ENCODE measurements at places on chromosomes 5 and 9.

DNA sequence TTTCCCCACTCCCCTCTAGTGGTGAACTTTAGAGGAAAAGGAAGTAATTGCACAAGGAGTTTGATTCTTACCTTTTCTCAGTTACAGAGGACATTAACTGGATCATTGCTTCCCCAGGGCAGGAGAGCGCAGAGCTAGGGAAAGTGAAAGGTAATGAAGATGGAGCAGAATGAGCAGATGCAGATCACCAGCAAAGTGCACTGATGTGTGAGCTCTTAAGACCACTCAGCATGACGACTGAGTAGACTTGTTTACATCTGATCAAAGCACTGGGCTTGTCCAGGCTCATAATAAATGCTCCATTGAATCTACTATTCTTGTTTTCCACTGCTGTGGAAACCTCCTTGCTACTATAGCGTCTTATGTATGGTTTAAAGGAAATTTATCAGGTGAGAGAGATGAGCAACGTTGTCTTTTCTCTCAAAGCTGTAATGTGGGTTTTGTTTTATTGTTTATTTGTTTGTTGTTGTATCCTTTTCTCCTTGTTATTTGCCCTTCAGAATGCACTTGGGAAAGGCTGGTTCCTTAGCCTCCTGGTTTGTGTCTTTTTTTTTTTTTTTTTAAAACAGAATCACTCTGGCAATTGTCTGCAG is 25.3 kb downstream of the SLC22A5 start:
- DNase-seq = no peak

DNA sequence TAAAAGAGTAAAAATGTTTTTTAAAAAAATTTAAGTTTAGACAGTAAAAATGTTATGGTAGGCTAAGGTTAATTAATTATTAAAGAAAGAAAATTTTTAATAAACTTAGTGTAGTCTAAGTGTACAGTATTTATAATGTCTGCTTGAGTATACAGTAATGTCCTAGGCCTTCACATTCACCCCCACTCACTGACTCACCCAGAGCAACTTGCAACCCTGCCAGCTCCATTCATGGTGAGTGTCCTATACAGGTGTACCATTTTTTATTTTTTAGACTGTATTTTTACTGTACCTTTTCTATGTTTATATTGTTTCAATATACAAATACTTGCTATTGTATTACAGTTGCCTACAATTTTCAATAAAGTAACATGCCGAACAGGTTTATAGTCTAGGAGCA is 234.1 kb downstream of the AUH start:
- no peak for DNase-seq

DNA sequence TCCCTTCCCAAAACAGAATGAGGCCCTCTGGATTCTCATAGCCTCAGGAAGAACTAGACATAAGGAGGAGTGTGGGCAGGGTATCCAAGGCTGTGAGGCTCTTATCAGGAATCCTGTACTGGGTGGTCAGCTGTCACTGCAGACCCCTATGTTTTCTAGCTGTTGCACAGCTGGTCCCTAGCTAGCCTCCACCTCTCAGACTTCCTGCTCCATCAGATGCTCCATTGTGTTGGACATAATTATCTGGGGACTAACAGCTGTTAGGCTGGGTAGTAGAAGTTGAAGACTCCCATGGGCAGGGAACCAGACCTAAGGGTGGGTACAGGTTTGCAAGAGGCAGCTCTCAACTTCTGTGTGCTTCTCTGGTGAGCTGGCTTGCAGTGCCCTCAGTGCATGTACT is 18.4 kb downstream of the FAM219A start:
- no peak for DNase-seq

DNA sequence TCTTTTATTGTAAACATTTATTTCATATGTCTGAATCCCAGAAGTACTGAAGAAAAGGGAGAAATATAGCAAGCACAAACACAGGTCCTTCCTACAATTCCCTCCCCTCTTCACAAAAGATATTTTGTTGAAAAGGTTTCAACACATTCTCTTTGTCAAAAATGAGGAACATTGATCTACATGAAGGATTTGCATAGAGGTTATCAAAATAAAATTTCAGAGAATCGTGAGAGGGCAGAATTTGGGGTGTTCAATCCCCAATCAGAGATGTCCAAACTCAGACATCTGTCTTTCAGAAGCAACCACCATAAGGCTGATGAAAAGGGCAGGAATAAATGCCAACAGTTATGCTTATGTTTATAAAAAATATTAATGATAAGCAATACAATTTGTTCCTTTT is 69.2 kb downstream of the MARCHF3 start:
- no peak for DNase-seq

DNA sequence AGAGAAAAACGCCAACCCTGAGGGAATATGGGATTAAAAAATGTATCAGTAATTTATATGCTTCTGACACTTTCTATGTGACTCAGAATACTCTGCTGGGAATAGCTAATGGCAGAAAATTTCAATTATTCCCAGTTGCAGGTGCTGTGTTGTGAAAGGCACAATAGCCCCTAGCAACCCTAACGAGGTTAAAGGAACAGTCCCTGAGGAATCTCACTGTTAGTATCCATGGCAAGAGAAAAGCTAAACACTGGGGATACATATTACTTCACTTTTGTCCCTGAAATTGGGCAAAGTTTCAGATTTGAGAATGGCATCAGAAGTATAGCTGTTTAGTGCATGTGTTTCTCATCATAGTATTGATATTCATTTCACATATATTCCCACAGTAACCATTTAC is 555.0 kb downstream of the RAB3C start:
- DNase-seq = no peak

DNA sequence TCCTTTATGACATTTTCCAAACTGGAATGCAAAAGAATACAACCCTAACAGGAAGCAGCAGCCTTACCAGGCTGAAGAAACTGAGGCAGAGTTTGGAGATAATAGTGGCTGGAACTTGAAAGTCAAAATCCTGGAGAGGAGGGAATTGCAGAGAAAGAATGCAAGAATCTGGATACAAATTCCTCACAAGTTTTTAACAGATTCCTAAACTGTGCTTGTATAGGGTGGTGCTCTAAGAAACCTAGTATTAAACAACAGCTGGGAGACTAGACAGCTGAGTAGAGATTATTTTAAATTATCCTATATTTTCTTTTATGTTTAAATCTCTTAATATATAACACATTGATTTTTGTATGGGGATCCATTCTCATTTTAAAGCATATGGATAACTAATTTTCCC is 30.7 kb downstream of the INVS start:
- DNase-seq = no peak

DNA sequence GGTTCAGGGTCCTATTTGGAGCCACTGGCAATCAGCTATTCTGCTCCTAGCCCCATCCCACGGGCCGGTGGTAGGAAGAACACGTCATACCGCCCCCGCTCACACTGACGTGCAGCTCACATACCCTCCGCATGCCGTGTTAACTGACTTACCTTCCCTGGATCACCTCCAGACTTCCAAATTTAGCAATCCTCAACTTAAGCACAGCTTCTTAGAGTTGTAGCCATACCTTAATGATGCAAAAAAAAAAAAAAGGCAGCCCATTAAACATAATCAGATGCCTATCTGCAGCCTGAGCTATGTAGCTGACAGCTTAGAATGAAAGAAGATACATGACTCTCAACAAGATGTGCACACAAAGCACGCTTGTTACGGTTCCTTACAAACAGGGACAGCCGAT is 93.0 kb downstream of the IRX2 start:
- no peak for DNase-seq
